CD4-positive, alpha-beta memory T cell (primary cell): ENCODE measurements at places on chromosomes 6 and 20.

DNA sequence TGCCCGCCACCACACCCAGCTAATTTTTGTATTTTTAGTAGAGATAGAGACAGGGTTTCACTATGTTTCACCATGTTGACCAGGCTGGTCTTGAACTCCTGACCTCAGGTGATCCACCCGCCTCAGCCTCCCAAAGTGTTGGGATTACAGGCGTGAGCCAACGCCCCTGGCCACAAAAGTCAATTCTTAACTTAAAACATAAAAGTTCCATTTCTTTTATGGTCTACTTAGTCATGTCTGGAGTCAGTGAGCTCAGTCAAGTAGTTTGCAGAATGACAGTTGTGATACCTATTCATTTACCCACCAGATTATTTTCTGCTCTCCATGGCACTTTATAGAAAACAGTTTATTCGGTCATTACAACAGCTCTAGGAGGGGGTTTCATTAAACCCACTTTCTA is 103.1 kb upstream of the ESR1 start:
- no peak for DNase-seq

DNA sequence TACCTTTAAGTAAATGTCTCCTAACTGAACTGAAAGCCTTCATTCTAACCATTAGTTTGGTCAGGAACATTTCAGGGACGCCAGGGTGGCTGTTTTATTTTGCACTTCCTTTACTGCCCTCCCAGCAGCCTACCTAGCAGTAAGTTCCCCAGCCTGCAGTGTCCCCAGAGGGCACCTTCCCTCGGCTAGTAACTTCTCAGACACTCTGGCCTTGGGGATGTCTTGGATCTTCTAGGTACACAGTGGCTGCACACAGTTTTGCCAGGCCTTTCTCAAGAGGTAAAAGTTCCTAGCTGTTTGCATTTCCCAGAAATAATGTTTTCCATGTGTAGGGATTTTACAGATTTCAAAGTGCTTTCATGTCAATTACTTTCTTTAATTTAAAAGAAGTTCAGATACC is 378 bp upstream of the LAMA2 start:
- no peak for DNase-seq

DNA sequence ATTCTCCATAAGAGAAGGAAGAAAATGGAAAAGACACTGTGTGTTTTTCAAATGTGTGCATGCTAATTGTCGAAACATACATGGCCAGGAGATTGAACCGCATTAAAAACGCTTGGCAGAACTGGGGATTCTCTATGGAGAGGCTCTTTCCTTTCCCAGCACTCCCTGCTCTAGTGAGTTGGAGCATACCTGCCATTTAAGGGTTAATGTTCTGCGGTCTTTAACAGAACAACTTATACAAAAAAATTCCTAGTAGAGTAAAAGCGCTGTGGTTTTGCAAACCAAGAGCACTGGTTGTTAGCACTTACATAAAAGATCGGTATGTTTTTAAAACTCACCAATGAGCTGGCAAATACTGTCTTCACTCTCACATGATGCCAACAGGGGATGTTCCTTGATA is 1.5 kb downstream of the TAGAP start:
- peak; percentile 64 for DNase-seq

- no peak for DNase-seq
Observed at GRCh38 chr6:63975699-63976098, 340.1 kb downstream of the PHF3 start.

GRCh38 chr6:111978532-111979149 is 75.3 kb upstream of the CCN6 start:
- no peak for DNase-seq

GRCh38 chr6:98769546-98769945 is 64.8 kb upstream of the POU3F2 start:
- no peak for DNase-seq

GRCh38 chr6:125952764-125953501 is 3.6 kb upstream of the HINT3 start:
- no peak for DNase-seq

GRCh38 chr6:74606582-74607071 is 599.2 kb downstream of the COL12A1 start:
- no peak for DNase-seq

- peak; percentile 22 for DNase-seq
Observed at GRCh38 chr6:53066077-53066417, 843 bp downstream of the FBXO9 start.

GRCh38 chr20:48687117-48687800 is 140.5 kb downstream of the PREX1 start:
- no peak for DNase-seq

- DNase-seq, result no peak
Observed at GRCh38 chr6:32983493-32983848, 15.1 kb downstream of the BRD2 start.

GRCh38 chr6:26550250-26550993 is 12.3 kb downstream of the HMGN4 start:
- DNase-seq, result no peak

DNA sequence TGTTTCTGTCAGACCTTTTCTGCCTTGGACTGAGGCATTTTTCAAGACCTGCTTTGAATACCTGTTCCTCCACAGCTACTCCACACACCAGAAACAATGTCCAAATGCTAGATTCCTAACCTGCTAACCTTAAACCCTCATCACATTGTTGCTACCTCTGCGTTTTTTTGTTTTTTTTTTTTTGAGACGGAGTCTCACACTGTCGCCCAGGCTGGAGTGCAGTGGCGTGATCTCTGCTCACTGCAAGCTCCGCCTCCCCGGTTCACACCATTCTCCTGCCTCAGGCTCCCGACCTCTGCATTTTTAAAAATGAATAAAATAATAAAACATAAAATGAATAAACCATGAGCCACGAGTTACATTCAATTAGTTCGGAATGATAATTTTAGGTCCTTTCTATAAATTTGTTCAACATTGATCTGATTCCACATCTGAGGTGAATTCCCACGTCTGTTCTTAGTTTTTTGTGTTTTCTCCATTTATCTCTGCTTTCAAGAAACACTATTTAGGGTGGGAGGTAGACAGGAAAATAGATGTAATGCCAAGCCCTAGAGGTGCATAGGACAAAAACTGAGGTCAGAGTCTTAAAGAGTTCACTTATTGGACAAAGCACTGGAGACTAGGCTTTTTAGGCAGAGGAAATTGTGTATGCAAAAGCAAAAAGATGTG is 1.3 kb downstream of the C6orf89 start:
- no peak for DNase-seq

- no peak for DNase-seq
Observed at GRCh38 chr20:40771848-40772511, 82.9 kb upstream of the MAFB start.

DNA sequence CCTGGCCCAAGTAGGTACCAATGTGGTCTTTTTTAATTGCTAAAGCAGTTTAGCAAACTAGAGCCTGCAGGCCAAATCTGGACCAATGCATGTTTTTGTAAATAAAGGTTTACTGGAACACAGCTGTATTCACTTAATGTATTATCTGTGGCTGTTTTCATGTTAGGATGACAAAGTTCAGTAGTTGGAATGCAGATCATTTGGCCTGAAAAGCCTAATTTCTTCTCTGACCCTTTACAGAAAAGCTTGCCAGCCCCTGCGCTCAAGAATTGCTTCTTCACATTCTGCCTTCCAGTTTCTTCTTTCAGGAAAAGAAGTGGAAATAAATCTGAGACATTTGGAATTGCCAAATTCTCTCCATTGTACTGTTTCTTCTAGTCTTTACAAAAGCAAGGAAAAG is 90.0 kb upstream of the MC3R start:
- DNase-seq, result no peak

DNA sequence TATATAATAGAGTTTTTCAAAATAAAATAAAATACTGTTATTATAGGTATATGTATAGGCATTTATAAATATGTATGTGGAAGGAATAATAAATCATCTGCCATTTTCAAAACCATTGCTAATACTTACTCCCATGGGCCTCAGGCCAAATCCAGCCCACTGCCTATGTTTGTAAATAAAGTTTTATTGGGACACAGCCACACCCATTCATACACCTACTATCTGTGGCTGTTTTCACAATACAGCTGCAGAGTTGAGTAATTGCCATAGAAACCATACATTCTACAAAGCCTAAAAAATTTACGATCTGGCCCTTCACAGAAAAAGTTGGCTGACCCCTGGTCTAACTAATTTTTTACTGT is 9.5 kb downstream of the ALDH5A1 start:
- no peak for DNase-seq

GRCh38 chr6:132515386-132515785 is 2.5 kb upstream of the STX7 start:
- no peak for DNase-seq

GRCh38 chr20:37457921-37458320 is 63.1 kb upstream of the NNAT start:
- no peak for DNase-seq

DNA sequence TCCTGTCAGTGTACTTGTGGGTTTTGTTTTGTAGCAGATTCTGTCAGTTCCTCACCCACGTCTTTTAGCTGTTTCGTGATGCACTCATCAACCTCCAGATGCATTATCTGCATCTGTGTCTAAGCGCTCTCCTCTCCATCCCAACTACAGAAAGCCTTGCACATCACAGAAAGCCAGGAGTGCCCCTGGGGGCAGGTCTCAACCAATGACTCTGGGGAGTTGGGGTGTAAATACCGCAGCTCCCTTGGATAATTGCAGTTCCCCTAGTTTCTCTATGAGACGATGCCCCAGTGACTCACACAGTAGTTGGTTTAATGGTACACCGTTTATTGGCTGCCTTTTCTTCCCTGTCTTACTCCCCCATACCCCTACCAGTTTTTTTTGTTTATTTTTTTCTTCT is 158.1 kb downstream of the SOX4 start:
- no peak for DNase-seq

- no peak for DNase-seq
Observed at GRCh38 chr6:100482698-100483097, 18.0 kb upstream of the SIM1 start.

- DNase-seq, result no peak
Observed at GRCh38 chr20:32610472-32611218, 25.5 kb upstream of the NOL4L start.

DNA sequence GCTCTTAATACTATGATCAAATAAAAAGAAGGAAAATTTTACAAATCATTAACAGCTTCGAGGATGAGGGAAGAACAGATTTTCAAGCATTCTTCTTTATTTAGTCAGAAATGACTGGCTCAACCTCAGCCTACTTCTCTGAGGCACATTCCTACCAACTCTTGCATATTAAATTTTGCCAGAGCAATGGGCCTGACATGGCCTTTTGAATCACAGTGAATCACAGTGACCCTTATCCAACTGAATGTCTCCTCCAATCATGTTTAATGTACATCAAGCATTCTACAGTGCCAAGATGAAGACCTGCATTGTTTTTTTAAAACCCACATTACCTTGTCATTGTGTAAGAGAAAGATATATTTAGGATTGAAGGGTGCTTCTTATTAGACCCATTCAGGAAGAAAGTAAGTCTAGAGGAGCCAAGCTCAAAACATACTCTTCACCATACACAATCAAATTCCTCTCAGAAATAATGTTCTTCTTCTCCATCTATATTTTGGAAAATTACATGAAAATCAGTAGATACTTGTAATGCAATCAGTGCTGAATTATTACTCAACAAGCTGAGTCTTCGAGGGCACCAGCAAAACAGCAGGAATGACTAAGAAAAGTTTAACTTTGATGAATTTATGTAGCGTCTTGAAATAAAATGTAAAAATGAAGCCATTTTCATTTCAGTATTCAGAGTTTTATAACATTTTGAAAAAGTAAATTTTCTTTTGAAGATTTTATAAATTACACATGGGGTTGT is 44.1 kb upstream of the MOXD1 start:
- no peak for DNase-seq

DNA sequence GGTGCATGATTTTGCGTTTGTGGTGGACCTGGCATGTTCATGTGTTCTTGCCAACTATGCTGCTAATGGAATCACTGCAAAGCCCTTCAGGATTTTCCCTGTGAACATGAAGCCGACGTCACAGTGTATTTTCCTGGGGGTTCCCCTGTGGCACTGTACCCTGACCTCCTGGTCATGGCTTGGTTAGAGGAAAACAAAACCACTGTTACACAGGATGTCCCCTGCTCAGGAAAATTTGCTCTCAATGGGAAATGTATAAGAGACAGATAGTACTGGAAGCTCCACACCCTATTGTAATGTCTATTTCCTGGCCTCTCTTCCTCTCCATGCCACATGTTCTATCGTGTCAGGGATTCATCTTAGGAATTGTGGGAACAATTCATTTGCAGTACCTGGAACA is 19.7 kb downstream of the TSHZ2 start:
- no peak for DNase-seq

- DNase-seq, result no peak
Observed at GRCh38 chr6:169157197-169158148, 96.2 kb downstream of the THBS2 start.

- no peak for DNase-seq
Observed at GRCh38 chr20:36313926-36314325, 7.8 kb downstream of the DLGAP4 start.

DNA sequence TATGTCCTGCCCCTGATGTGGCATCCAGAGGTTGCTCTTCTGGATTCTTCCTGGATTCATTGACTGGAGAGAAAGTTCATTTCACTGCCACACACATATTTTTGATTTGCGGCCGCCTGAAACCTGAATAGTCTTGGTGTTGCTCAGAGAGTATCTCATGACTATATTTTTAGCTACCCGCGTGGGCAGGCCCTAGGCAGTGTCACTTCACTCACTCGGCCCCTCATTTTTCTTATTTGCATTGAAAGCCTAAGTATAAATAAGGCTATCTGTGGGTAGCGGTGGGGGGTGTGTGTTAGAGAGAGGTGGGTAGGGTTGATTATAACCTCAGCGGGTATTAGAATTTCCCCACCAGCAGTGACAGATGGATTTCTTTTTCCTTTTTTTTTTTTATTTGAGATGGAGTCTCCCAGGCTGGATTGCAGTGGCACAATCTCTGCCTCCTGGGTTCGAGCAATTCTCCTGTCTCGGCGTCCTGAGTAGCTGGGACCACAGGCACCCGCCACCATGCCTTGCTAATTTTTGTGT is 113.5 kb downstream of the JARID2 start:
- no peak for DNase-seq

- no peak for DNase-seq
Observed at GRCh38 chr20:36237477-36237876, 1.2 kb downstream of the AAR2 start.

- peak; percentile 14 for DNase-seq
Observed at GRCh38 chr6:164039954-164040375, 625.4 kb downstream of the QKI start.

GRCh38 chr6:15037253-15037652 is 208.6 kb upstream of the JARID2 start:
- no peak for DNase-seq

- no peak for DNase-seq
Observed at GRCh38 chr6:118750143-118750542, 98.8 kb upstream of the CEP85L start.
